SW 1271 (cell line): ENCODE measurements at places on chromosomes 12 and 14.

DNA sequence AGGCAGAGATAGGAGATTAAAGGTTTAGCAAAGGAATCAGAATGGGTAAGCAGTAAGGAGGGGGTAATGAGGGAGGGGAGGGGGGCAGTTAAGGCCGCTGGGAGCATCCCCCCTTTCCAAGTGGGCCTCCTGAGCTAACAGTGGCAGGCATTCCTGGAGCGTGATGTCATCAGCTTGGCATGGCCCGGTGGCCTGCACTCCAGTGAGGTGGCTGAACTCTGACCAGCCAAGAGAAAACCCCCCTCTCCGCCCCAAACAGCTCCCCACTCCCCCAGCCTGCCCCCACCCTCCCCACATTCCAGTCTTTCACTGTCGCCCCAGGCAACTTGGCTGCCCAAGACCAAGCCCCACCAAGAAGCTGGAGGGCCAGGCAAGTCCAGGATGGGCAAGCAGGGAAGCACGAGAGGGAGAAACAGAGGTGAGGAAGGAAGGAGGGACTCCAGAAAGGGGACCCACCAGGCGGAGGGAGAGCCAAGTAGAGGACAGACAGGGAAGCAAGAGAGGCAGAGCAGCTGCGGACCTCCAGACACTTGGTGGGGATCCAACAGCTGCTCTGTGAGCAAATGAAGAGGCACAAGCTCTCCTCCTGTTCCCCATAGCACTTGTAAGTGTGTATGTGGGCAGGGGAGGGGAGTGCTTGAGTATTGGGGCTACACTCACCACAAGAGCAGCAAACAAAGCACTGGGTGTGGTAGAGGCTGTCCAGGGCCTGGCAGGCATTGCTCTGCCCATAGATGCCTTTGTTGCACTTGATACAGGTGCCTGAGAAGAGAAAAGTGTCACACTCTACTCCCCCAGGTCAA is 4.5 kb downstream of the AJUBA start:
- peak; percentile 43 for DNase-seq

DNA sequence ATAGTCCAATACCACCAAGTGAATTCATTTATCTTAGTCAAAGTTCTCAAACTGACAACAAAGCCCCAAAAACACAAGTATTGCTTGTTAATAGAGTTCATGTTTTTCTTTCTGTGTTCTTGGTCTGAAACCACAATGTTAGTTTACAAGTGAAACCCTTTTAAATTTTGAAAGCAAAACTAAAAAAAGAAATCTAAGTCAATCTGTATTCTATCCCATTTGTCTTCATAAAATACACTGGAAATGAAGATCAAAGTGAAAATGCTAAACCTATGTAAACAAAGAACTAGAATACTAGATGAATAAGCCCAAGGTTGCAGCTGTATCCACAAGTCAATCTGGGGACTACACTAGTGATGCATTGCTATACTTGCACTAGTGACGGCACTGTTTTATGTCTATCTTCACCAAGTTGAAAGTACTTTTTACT is 10.4 kb downstream of the MAP4K5 start:
- DNase-seq = no peak

- no peak for DNase-seq
Measured at GRCh38 chr12:132354982-132355680, 25.7 kb upstream of the GALNT9 start.

GRCh38 chr12:63836936-63837335 is 7.6 kb upstream of the SRGAP1 start:
- no peak for DNase-seq

DNA sequence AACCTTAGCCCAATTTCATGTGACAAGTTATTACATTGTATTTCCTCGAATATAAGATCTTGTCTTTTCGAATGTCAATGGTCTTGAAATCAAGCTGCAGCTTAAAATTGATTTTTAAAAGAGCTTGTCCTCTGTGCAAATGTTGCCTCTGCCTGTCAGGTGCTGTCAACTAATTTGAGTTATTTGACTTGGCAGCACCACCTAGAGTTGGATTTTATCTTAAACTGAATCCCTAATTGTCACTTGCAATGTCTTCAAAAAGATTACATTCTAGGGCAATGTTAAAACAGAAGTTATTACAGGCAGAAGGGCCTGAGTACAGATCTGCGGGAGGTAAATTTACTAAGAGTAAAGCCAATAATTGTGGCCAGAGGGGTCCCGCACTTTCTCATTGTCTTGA is 26.2 kb upstream of the TUNAR start:
- DNase-seq = no peak

- no peak for DNase-seq
Measured at GRCh38 chr14:55892906-55893305, 225.3 kb upstream of the PELI2 start.

- DNase-seq = no peak
Measured at GRCh38 chr14:71338153-71338552, 430.9 kb downstream of the PCNX1 start.

GRCh38 chr14:32656601-32657000 is 282.1 kb upstream of the NPAS3 start:
- DNase-seq = no peak

GRCh38 chr14:93078870-93079269 is 36.9 kb downstream of the ITPK1 start:
- DNase-seq = no peak

GRCh38 chr12:95216711-95217376 is 423 bp downstream of the FGD6 start:
- DNase-seq = no peak

DNA sequence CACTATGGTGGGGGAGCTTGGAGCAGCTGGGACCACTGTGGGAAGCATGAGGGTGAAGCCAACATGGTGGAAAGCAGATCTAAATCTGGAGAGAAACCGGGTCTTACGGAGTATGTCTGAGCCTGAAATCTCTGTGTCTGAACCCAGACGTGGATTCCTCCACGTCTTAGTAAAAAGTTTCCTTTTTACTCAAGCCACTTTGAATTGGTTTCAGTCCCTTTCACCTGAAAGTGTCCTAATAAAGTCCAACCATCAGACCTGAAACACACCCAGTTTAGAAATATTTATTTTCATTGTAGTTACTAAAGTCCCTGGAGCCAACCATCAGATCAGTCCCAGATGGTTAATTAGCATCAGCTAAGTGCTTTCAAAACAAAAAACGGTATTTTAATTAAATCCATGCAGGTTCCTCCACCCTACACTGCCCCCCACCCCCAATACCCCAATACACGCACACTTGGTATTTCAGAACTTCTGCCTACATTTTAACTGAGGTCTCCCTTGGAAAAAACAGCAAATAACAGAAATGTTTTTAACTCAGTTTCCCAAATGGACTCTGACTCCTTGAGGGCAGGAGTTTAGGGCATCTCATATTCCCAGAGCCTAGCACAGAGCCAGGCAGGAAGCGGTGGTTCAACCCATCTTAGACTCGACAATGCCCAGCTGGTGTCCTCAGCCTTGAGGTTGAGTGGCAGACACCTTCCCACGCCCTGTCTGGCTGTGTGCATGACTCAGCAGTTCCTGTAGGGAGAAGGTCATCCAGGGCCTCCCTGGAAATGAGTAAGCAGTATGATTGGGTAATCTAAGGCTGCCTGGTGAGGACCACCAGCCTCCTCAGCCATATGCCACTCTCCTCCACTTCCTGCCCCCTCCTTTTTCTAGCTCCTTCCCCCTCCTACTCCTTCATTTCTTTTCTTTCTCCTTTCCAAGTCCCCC is 175.8 kb downstream of the TTC8 start:
- DNase-seq = peak; percentile 85

GRCh38 chr12:32466986-32467711 is 67.8 kb downstream of the FGD4 start:
- DNase-seq = no peak

DNA sequence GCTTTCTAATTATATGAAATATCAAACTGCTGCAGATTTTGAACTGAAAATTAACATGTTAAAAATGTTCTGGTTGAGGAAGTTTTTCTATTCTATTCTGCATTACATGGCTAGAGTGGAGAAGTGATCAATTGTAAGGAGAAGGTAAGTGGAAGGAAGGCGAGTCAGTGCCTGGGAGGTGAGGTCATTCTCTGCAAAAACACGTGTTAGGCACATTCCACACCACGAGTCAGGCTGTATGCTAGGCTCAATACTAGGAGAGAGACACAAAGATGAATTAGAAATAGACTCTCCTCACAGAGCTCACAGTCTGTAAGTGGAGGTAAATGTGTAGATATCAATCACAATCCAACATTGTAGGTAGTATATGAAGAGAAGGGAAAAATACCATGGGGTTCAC is 194.1 kb downstream of the NOVA1 start:
- DNase-seq = no peak

GRCh38 chr12:66947119-66947518 is 268.2 kb upstream of the GRIP1 start:
- no peak for DNase-seq

DNA sequence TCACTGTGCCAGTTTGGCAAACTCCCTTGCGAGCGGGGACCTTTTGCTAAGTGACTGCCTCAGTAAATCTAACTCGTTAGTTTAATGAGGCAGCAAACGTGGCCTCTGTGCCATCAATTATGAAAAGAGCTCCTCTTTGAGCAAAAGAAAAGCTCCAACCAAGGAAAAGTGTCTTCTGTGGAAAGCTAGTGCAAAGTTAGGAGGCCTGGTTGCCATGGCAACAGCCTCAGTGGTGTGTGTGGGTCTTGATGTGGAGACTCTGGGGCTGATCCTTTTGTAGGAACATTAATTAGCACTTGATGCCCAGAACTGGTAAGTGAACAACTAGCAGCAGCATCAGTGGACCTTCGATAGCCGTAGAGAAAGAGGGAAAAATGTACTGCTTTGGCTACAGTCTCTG is 145.7 kb downstream of the CHST11 start:
- DNase-seq = no peak

DNA sequence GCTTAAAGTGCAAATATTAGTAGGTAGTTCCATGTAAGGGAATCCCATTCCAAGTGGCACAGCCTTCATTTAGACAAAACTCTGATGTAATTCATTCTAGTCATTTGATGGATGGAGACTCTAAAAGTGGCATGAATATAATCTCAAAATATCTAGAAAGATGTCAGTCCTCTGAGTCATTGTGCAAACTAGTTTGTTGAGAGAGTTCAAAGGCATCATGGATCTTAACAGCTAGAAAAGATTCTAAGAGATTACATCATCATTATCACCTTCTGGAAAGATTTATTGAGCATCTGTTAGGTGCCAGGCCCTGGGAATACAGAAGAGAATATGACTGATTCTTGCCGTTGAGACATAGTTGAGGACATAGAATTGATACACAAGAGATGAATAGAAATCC is 30.7 kb downstream of the CRADD start:
- peak; percentile 6 for DNase-seq

- DNase-seq = no peak
Measured at GRCh38 chr12:761256-761655, 8.9 kb downstream of the WNK1 start.

DNA sequence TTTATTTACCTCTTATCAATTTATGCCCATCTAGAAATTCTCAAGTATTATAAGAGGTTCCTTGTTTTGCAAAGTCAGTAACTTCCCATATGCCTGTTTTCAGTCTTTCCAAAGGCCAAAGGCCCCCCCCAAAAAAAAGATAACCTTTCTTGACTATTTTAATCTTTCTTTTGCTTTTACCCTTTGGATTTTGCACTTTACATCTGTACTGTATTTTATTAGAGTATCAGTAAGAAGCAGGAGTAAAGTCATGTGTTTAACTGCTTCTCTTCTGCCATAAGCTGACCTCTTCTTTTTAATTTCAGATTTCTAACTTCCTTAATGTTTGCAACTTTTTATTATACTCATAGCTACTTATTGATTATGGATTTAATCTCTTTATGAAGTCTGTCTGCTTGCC is 716.4 kb upstream of the NOVA1 start:
- DNase-seq = no peak

- peak; percentile 49 for DNase-seq
Measured at GRCh38 chr14:36941783-36942521, 230.5 kb downstream of the SLC25A21 start.

DNA sequence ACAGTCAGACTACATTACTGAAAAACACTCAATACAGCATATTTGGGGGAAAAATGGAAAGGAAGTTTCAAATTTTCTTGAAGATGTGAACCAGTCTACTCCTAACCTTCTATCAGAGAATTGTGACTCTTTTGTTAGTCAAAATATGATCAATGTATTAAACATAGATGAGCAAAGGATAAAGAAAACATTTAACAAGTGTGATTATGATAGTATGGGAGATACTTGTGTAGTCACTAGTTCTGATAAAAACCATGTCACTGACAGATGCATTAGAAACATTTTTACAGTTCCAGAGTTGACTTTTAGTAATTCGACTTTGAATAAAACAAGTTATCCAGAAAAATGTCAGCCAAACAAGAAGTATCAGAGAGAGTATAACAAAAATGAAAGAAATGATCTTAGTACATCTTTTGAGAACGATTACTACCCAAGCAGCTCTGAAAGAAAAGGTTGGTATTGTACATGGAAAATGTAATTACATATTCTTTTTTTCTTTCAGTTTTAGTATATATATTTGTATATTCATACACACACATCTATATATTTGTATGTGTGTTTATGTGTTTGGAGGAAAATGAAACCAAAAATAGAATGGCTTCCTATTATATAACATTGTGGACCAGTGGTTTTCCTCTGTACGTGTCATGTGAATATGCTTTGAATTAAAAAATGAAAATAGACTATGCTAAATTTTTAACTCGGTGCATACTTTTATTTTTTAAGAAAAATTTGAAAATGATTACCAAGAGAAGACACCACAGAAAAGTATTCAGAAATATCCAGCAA is 63.3 kb upstream of the ABCD2 start:
- no peak for DNase-seq

- no peak for DNase-seq
Measured at GRCh38 chr14:24699052-24699451, 65.1 kb upstream of the GZMB start.

DNA sequence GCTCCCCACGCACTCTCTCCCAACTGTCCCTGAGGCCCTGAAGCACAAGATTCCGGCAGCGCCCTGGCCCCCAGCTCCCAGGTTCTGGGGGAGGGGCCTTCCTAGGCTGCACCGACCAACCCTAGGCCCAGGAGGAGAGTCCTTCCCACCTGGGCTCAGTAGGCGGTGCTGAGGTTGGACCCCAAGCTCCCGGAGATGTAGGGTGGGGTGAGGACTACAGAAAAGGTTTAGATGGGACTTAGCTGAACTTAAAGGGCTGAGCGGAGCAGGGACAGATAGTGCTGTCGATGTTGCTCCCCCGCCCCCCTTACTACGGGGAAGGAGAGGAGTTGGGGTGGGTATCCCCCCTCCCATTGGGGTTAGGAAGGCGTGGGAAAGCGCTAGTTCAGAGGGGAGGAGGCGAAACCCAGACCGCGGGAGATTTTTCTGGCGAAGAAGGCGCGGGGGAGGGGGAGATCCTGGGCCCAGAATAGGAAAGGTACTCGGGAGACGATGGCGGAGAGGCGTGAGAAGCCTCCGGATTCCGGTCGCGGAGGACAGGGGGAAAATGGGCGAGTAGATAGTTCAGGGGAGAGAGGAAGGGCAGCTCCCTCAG is 4.2 kb upstream of the BAZ2A start:
- no peak for DNase-seq

- no peak for DNase-seq
Measured at GRCh38 chr14:66284346-66284745, 201.8 kb upstream of the CCDC196 start.

DNA sequence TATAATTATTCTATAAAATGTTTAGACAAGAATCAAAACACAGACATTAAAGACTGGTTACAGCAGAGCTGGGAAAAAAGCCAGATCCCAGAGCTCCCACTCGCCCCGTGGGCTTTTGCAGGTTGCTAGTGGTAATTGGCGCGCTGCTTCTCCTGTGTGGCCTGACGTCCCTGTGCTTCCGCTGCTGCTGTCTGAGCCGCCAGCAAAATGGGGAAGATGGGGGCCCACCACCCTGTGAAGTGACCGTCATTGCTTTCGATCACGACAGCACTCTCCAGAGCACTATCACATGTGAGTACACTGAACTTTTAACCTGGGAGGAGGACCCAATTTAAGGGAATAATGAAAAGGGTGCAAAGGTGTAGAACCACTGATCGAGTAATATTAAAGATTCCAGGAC is 7.5 kb downstream of the TMEM52B start:
- DNase-seq = no peak
